ENCODE measurements at places on chromosomes 3 and 15.
A peak's percentile ranks its signal among the peaks of the same experiment; 100 is the strongest.

GRCh38 chr3:59443618-59444293, 393.9 kb upstream of the CFAP20DC start:
- DNase-seq: no peak

DNA sequence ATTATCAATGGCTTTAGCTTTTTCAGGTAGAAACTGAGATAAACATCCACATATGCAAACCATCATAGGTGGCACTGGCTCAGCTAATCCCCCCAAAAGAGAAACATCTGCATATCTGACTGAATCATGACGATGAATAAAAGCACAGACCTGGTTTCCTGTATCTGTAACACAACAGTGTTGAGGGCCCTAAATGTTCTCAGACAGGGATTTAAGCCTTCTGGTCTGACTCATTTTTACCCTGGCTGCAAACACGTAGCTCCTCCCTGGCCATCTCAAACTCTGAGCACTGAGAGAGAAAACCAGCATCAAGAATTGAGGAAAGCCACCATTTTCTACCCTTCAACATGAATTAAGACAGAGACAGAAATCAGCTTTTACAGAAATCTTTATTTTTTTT, 35.2 kb downstream of the GLB1 start:
- DNase-seq: no peak

DNA sequence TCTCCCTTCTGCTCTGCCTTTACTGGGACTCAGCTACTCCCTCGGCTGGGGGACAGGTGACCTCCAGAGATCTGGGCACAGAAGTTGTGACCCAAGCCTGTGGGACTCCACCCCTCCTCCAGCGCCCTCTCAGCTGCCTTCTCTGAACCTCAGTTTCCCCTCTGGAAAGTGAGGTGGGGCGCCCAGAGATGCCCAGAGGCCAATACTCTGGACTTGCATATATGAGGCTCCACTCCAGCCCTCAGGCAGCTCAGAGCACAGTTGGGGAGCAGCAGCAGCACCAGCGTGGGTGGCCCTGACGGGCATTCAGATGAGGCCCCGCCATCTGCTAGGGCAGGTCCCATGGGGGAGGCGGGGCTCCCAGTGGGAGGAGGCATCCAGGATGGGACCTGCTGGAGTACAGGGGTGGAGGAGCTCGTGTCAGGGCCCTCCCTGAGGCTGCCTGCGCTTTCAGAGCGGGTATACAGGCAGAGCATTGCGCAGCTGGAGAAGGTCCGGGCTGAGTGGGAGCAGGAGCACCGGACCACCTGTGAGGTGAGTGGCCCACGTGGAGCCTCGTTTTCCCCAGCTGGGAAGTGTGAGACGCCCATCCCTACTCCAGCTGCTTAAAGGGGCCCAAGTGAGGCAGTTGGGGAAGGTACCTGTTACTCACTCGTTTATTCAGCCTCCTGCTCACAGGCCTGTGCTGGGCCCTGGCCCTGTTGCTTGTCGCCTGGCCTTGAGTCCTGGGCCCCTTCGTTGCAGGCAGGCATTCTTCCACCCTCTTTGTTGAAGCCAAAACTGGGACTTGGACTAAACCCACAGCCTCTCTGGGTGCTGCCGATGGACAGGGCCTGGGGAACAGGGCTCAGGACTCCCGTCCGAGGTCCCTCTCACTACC, 35.4 kb downstream of the PSTPIP1 start:
- no peak for DNase-seq

DNA sequence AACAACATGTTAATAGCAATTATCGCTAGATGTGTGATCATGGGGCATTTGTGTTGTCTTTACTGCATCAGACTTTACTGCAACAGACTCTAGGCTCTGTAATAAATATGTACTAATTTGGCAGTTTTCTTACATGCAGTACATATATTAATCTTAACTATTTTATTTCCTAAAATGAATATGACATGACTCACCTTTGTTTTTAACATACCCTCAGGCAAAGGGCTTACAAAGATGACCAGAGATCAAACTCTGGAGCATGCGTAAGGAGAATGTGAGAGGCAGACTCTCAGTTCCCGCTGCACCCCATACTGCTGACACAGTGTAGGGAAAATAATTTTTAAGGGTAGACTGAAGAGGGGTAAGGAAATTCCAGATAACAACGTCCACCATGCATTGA, 7.2 kb upstream of the FAM174B start:
- DNase-seq: no peak

- no peak for DNase-seq
Measured at GRCh38 chr3:43128464-43128863, 22.6 kb upstream of the POMGNT2 start.

GRCh38 chr3:159763602-159764489, 224.8 kb upstream of the IL12A start:
- DNase-seq: peak; percentile 83

DNA sequence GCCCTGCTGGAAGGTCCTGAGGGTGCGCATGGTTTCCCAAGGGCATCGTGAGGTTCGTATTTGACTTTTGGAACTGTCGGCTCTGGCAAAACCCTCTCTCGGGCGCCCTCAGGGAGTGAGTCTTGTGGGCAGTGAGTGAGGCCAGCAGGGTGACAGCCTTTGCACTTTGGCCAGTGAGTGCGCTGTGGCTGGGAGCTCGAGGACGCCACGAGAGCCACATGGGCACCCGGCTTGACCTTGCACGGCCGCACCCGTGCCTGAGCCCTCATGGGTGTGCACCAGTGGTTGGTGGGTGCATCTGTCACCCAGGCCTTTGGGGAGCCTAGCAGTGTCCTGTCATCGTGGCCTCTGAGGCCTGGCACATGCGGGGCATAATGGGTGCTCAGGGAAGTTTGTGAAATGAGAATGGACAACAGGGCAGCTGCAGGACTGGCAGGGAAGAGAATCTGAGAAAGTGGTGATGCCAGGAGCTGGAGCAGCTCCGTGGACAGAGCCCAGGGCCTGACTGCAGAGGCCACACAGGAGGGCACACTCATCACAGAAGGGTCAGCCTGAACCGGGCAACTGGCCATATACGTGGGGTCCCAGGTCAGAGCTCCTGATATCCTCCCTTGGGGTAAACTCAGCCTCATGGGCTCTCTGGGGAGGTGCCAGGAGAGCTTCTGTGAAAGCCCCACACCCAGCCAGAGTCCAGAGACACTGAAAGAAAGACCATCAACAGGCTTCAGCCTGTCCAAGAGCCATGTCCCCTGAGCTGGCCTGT, 30.4 kb upstream of the SNRPA1 start:
- DNase-seq: no peak

DNA sequence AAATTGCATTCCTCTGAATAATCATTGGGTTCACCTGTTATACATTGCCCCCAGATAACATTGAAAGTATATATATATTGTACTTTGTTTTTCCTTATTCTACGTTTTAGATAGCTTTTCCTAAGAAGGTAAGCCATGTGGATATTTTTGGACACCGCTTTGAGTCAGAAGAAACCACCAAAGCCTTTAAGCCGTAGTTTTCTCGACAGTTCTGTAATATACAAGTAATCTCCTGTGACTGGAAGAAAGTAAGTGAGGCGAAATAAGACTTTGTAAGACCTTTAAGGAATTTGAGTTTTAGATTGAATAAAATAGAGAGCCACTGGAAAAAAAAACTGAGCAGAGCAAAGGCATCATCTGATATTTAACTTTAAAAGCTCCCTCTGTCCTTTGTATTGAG, 1092.0 kb downstream of the DIPK2A start:
- no peak for DNase-seq

GRCh38 chr3:49422379-49423248, at the start of gene AMT:
Gene AMT, minus strand, starts transcription at chr3:49422473. Its CDS starts 23 bp downstream, at chr3:49422450.
- peak; percentile 30 for DNase-seq

GRCh38 chr3:4850211-4850927, 128.9 kb upstream of the BHLHE40 start:
- no peak for DNase-seq

- DNase-seq: no peak
Measured at GRCh38 chr15:35680951-35681350, 135.0 kb upstream of the DPH6 start.

DNA sequence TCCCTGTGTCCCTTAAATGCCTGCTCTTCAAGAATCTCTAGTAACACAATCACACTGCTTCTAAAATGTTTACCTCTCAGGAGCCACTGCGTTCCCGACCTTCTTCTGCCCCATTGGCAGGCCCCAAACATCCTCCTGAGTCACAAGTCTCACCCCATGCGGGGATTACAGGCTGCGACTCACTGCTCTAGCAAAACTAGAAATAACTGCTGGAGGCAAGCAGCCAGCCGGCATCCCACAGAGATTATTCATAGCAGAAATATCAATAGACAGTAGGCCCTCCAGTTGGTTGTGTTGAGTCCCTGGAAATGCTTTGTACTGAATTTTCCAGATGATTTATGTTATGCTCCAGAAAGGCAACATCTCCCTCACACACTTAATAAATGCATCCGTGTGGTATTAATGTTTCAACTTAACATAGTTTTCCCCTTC, 64.8 kb downstream of the RFTN1 start:
- DNase-seq: peak; percentile 8

DNA sequence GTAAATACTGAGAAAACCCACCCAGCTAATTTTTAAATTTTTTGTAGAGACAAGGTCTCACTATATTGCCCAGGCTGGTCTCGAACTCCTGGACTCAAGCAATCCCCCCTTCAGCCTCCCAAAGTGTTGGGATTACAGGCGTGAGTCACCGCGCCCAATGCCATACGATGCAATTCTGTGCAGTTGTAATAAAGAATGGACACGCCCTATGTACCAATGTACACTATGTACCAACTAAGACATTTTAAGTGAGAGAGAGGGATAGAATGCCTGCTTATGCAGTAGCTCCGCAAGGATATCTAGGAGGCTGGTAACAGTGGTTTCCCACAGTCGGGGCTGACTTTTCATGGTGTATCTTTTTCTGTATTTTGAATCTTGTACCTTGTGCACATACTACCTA, 14.6 kb downstream of the ZNF710 start:
- DNase-seq: no peak

DNA sequence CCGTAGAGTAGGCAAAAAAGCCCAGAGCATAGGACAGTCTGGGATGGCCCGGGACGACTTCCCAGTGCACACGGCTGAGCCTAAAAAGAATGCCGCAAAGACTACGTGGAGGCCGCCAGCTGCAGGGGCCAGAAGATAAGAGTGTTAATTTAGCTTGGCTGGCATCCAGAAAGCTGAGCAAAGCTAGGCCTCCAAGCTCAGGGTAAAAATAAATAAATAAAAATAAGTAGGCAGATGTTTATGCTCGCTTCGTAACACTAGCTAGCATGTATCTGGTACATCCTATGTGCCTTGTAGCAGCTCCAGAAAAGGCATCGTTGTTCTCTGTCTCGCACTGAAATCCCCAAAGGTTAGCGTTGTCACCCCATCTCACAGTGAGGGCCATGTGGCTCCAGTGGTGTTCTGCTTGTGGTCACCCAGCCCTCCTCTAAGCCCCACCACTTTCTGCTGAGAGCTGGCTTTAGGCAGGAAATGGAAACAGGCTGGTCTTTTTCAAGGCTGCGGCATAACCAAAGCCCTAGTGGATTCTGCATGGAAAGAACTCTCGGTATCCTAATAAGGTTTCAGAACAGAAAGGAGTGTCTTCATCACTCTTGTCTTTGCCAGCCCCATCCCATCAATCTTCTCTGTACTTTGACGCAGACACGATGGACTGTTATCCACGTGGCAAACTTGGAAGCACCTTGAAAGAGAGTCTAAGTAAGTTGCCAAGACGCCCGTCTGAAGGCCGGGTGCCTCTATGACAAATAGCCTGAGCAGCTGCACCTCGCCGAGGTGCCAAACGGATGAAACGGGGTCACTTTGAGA, 58.1 kb upstream of the MEF2A start:
- DNase-seq: no peak
